ENCODE measurements at places on chromosomes 7 and 10. TPM values are rescaled to one million over a fixed set of nuclear protein-coding genes. Genes with fewer than 3 reads are reported as not detected.

Gene TMEM139
- 7.9 TPM for total RNA-seq

Gene RADIL
- 4.0 TPM for total RNA-seq

Gene LRRC4
- total RNA-seq: 3.2 TPM

Gene MMP21
- 0.23 TPM for total RNA-seq

Gene ASAH2
- 8.3 TPM for total RNA-seq

Gene OR2A42
- total RNA-seq: 0.50 TPM

Gene ASZ1
- total RNA-seq: not detected

All from mesothelial cell of epicardium (in vitro differentiated cells).